NCI-H446 (cell line): ENCODE measurements at places on chromosomes 3 and 15.

DNA sequence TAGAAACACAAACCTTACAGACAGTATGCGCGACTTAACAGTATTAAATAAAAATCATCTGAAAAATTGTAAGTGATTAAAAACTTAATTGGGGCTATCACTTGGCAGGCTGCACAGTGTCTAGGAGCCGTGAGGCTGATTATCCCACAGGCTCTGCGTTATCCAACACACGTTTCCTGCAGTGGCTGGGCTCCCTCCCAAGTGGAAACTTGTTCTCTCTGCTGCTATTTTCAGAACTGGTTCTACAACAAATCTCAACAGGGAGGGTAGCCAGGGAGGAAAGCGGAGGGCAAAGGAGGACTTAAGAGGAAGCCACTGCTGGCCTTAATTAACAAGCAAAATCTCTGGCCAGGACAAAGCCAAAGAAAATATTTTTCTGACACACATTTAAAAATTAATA is 555.2 kb downstream of the MAGI1 start:
- peak; percentile 46 for DNase-seq

DNA sequence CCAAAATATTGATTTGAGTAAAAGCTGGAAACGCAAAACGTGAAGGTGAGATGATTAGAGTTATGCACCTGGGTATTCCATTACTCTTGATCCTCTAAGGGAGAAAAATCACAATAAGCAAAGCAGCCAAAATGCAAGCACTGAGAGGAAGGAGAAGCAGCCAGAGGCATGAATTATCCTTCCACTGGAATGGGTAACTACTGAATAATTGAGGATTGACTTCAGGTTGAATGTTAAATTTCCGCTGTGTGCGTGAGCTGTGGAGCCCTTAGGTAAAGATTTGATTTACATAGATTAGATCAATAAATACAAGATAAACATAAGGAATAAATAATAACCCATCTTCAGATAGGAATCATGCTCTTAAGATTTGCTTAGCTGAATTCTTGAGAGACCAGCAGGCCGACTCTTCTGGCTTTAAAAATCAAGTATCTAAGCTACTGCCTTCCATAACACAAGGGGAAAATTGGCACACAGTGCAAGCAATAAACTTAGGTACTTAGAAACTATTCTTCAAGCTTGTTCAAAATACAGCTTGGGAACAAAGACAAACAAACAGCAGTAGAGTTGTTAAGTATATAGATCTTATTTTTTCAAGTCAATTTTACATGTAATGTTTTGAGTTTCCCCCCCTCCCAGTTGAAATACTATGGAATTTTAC is 1459.5 kb downstream of the ZPLD1 start:
- DNase-seq, result no peak

GRCh38 chr15:74453925-74454763 is 6.8 kb downstream of the UBL7 start:
- no peak for DNase-seq

GRCh38 chr3:58326267-58326900 is 6.3 kb upstream of the PXK start:
- no peak for DNase-seq

DNA sequence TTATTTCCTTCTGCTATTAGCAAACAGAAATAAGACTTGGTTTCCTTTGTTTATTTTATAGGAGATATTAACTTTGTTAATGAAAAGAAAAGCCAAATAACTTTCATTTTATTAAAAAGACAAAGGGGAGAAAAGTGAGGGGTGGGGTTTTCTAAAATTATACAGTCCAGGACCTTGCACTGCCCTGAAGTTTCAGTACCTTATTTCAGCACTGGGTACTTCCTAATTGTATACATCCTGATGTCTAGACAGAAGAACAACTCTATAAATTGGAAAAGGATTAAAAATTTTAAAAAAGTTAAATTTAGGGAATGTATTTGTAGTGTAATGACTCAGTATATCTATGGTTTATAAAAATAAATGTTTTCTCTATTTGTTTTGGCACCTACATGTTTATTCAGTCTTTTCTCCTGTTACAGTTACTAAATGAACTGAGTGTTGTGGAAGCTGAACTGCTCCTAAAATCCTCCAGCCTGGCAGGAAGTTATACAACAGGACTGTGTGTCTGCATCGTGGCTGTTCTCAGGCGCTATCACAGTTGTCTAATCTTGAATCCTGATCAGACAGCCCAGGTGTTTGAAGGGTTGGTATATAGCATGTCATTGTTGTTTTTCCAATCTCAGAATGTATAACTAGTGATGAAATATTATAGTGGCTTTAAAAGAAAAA is 27.6 kb upstream of the P2RY13 start:
- no peak for DNase-seq

DNA sequence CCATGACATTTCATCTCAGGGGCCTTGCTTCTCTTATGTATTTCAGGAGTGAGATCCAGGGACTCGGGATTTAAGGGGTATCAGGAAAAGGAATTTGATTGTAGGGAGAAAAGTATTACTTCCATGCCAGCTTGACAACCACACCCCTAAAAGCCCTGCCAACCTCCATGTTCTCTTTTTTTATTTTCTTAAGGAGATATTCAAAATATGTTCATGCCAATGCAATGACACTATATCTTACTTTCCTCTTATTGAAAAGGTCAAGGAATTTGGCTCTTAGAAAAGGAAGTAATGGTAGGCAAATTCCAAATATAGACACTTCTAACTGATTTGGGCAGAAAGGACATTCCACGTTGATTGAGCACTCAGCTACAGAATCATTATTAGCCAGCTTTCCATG is 407.5 kb upstream of the NECTIN3 start:
- no peak for DNase-seq

DNA sequence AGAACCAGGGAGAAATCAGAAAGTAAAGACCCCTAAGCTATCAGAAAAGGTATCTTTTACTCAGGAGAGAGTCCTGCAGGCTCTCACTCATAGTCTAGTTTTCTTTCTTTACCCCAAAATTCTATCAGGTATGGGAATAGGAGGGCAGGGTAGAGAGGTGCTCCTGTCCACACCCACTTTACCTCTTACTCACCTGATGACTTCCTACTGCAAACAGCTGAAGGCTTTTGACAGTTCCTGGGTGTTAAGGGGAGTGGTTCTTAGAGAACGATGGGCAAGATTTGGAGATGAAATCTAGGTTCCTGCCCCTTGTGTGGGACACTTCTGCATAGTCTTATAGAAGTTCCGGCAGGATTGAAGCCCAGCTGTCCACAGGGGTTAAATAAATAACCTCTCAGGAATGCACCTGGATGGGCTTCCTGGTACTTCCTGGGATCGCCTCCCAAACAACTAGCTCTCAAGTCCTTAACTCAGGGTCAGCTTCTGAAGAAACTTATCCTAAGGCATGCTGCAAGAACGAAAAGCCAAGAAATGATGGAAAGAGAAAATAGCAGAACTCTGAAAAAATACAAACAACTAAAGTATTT is 10.8 kb upstream of the TNFAIP8L3 start:
- no peak for DNase-seq

GRCh38 chr15:81001152-81002008 is 657 bp downstream of the TLNRD1 start:
- DNase-seq, result no peak

- DNase-seq, result no peak
Measured at GRCh38 chr3:155239960-155240359, 53.5 kb downstream of the STRIT1 start.

GRCh38 chr3:9247361-9247940 is 2.0 kb downstream of the SRGAP3 start:
- DNase-seq, result no peak

DNA sequence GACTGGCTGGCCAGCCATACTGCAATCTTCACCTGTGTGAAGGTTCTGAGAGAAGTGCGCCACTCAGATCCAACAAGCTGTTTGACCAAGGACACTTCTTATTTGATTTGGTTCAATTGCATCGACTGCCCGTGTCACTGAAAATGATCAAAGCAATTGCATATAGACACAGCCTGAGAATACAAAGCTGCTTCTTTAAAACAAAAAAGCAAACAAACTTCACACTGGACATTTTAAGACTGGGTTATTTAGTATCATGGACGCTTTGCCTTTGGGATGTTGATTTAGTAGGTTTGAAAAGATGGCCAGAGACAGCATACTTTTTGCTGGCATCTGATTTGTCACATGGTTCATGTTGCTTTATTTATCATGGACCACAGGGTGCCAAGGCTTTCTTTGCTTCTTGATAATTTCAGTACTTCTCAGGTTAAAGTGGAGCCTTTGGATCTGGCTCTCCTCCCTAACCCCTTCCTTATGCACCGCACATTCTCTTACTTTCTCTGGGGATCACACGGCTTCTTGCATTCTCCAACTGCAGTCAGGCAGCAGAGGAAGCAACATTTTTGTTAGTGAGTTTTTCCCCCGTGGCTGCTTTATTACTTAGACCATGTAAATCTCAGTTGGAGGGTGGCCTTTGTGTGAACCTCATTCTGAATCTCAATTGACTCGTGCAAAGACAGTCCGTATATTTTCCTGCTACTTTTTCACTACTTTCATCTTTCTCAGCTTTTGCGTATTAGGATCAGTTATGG is 151.0 kb downstream of the CD47 start:
- no peak for DNase-seq

DNA sequence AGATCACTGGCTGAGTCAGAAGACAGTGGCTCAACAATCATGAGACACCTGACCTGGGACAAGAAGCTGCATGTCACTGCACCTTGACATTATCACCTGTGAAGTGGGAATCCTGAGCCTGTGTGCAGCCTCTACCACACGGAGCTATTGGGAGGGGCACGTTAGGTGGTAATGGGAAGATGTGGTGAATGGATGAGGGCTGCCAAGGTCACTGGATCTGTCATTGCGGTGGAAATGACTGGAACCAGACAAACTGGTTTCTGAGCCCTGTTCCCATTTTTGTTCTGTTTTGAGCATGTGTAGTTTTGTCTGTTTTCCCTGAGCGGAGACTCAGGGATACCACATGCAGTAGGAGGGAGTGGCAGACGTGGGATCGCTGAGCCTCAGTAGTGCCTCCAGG is 235.5 kb downstream of the OPA1 start:
- DNase-seq, result no peak

- DNase-seq, result no peak
Measured at GRCh38 chr3:69065318-69065964, 13.3 kb upstream of the TMF1 start.
